WTC11 (cell line): ENCODE measurements at places on chromosomes 16 and 17.

- DNase-seq: no peak
Measured at GRCh38 chr17:73240561-73240960, 21.1 kb downstream of the CPSF4L start.

- DNase-seq: no peak
Measured at GRCh38 chr17:50682938-50683337, 24.8 kb downstream of the ANKRD40 start.

GRCh38 chr17:61461967-61462718 lies 9.9 kb downstream of the TBX4 start:
- no peak for DNase-seq

DNA sequence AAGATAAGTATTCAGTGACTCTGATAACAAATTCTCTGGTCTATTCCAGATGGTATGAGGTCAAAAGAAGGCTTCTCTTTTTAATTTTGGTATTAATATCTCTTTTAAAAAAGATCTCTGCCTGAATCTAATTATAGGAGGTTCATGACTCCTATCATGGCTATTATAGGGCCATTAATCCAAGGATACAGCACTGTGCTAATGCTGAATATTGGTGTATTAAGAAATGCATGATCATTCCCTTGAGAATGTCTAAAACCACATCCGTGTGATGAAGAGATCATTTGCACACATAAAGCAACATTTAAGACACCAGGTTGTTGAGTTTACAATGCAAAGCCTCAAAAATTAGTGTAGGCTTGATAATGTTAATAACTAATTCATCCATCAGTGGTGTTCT lies 160.4 kb upstream of the MON1B start:
- no peak for DNase-seq

GRCh38 chr17:35729405-35729833 lies 2.0 kb upstream of the RASL10B start:
- DNase-seq: no peak

- DNase-seq: no peak
Measured at GRCh38 chr16:84927621-84928591, 83.4 kb downstream of the ZDHHC7 start.
